Dermis blood vessel endothelial cell (primary cell): ENCODE measurements at places on chromosomes 11 and 22. TPM values are rescaled to one million over a fixed set of nuclear protein-coding genes. Genes with fewer than 3 reads are reported as not detected.

ADM2 gene
- 0.34 and 0.60 TPM in 2 replicates for total RNA-seq

E2F8 gene
- total RNA-seq: 1.0 and 3.4 TPM in 2 replicates

GGT1 gene
- total RNA-seq: 2.2 and 2.6 TPM in 2 replicates

STIM1 gene
- 31.5 and 39.3 TPM in 2 replicates for total RNA-seq

POU2AF2 gene
- not detected in 2 replicates for total RNA-seq

GLB1L3 gene
- not detected in 2 replicates for total RNA-seq

KBTBD4 gene
- 39.3 and 51.7 TPM in 2 replicates for total RNA-seq

SLC5A12 gene
- total RNA-seq: not detected in 2 replicates

SOX10 gene
- not detected in 2 replicates for total RNA-seq

TMPRSS13 gene
- not detected in 2 replicates for total RNA-seq

TP53AIP1 gene
- total RNA-seq: not detected in 2 replicates

MTFP1 gene
- 31.7 and 36.8 TPM in 2 replicates for total RNA-seq

BDNF gene
- total RNA-seq: 0.60 and 0.85 TPM in 2 replicates

NLRP6 gene
- not detected in 2 replicates for total RNA-seq

MB gene
- total RNA-seq: not detected in 2 replicates

CRACR2B gene
- total RNA-seq: 27.5 and 29.8 TPM in 2 replicates

BTBD18 gene
- total RNA-seq: not detected in 2 replicates

NPAS4 gene
- not detected in 2 replicates for total RNA-seq

VSTM5 gene
- total RNA-seq: 0.05 TPM in 1 of 2 replicates, not detected in the other

C11orf86 gene
- not detected in 2 replicates for total RNA-seq

FAM83F gene
- under 0.01 TPM in 2 replicates for total RNA-seq

CCDC117 gene
- total RNA-seq: 23.8 and 30.1 TPM in 2 replicates

HEPHL1 gene
- not detected in 2 replicates for total RNA-seq

KCNE3 gene
- total RNA-seq: 1.1 and 1.5 TPM in 2 replicates

VPREB1 gene
- total RNA-seq: not detected in 2 replicates

FZD4 gene
- total RNA-seq: 185 and 214 TPM in 2 replicates

ASRGL1 gene
- 27.4 and 40.3 TPM in 2 replicates for total RNA-seq

ACR gene
- 0.34 and 0.79 TPM in 2 replicates for total RNA-seq

F2 gene
- total RNA-seq: not detected in 2 replicates

TYR gene
- not detected in 2 replicates for total RNA-seq

ZFTA gene
- 25.4 and 30.1 TPM in 2 replicates for total RNA-seq

TMEM223 gene
- total RNA-seq: 10.7 and 21.8 TPM in 2 replicates

SLC37A2 gene
- total RNA-seq: 0.51 and 0.70 TPM in 2 replicates

GLYAT gene
- total RNA-seq: under 0.01 TPM in 1 of 2 replicates, not detected in the other

AP2A2 gene
- 51.1 and 57.9 TPM in 2 replicates for total RNA-seq

GPHA2 gene
- not detected in 2 replicates for total RNA-seq

ZNF214 gene
- total RNA-seq: 0.19 and 1.7 TPM in 2 replicates

LRRC56 gene
- total RNA-seq: 0.56 and 0.68 TPM in 2 replicates

MS4A12 gene
- total RNA-seq: not detected in 2 replicates

ATM gene
- 82.9 and 86.4 TPM in 2 replicates for total RNA-seq

OR5AL1 gene
- not detected in 2 replicates for total RNA-seq

TRIM51 gene
- total RNA-seq: not detected in 2 replicates

KIAA1671 gene
- total RNA-seq: 41.9 and 57.7 TPM in 2 replicates

CARD16 gene
- total RNA-seq: 70.3 and 86.3 TPM in 2 replicates

NCAM1 gene
- 2.2 and 3.4 TPM in 2 replicates for total RNA-seq

GRM5 gene
- total RNA-seq: under 0.01 TPM in 1 of 2 replicates, not detected in the other
